ENCODE measurements at places on chromosomes 6 and 20.
A peak's percentile ranks its signal among the peaks of the same experiment; 100 is the strongest.

- DNase-seq = no peak
These were observed 8.2 kb downstream of the DIDO1 start for GRCh38 chr20:62918147-62918546.

- peak; percentile 54 for DNase-seq
These were observed 10.6 kb downstream of the NRN1 start for GRCh38 chr6:5995949-5996713.

- no peak for DNase-seq
These were observed 21.5 kb downstream of the COL9A3 start for GRCh38 chr20:62838128-62838891.

- DNase-seq = no peak
These were observed 880.9 kb downstream of the PRIM2 start for GRCh38 chr6:58198301-58198700.

- DNase-seq = no peak
These were observed 78.4 kb upstream of the TBC1D7 start for GRCh38 chr6:13406781-13407180.

DNA sequence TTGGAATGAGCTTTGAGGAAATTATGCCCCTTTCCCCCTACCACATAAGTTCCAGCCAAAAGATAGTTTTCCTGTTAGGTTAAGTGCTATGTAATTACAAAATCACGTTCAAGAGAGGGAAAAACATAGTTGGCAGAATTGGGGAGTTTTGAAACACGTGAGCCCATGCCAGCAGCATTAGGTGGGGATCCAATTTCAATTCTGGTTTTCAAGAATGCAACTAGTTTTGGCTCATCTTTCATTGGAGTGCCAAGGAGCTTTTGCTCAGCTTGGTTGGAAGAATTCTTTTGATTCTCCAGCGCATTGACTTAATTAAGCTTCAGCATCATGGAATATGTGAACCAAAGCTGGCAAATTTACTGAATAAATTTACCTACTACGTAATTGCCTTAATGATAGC is 95.9 kb downstream of the SAMD5 start:
- no peak for DNase-seq

GRCh38 chr6:35305117-35305516 is 7.5 kb downstream of the DEF6 start:
- DNase-seq = no peak

- DNase-seq = peak; percentile 35
These were observed 20.0 kb upstream of the NFATC2 start for GRCh38 chr20:51562332-51563173.

GRCh38 chr6:16619777-16620176 is 141.5 kb downstream of the ATXN1 start:
- no peak for DNase-seq

- DNase-seq = no peak
These were observed 27.0 kb upstream of the APMAP start for GRCh38 chr20:25019381-25020155.

DNA sequence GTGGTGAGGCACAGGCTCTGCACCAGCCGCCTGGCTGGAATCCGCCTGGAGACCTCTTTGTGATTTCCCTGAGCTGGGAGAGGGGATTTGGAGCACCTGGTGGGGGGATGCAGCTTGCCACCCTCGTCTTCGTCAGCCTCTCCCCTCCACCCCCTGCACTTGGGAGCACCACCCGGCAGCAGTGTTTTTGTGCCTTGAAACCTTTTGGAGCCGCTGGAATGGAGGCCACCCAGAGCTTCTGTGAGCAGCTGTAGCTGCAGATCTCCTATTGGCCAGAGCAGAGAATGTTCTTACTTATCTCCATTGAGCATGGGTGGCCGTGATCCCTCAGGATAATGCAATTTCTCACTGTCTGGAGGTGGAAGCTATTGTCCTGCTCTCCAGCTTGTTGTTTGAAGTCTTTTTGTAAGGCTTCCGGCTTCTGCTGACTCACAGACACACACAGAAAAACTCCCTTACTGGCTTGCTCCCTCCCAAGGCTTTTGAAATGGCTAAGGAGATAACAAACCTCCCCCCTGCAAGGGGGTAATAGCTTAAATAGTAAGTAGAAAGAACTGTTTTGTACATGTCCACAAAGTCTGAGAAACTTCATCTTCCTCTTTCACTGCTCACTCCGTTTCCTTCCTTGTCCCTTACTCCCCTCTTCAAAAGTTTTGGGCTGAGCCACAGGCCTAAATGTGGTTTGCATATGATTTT is 271.2 kb downstream of the PRL start:
- DNase-seq = no peak

DNA sequence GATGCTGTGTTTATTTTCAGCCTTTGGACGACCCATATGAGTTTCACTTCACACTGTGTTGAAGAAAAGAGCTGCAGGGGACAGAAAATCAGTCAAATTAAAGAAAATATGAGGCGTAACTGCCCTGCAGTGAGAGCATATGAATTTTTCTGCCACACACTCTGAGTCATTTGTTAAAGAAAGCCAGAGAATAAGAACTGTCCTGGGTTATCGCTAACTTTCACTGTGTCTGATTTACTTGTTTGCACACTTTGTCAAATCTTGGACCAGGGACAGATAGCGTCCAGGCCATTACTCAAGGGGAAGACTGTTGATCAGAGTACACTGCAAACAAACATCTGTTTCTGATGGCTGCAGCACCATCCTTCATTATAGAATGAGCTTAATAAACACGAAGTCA is 126.8 kb upstream of the AGPAT4 start:
- DNase-seq = no peak

GRCh38 chr6:110828396-110828795 is 13.1 kb upstream of the CDK19 start:
- DNase-seq = no peak

- DNase-seq = no peak
These were observed 63.7 kb upstream of the NKX2-2 start for GRCh38 chr20:21577551-21577950.

GRCh38 chr6:55568808-55569439 is 10.1 kb downstream of the HMGCLL1 start:
- no peak for DNase-seq

GRCh38 chr6:71248306-71248765 is 40.3 kb upstream of the OGFRL1 start:
- no peak for DNase-seq

GRCh38 chr20:43827940-43828562 is 86.6 kb upstream of the TOX2 start:
- no peak for DNase-seq

GRCh38 chr6:73233048-73233447 is 7.8 kb upstream of the KHDC1L start:
- DNase-seq = no peak

GRCh38 chr6:143961066-143961465 is 47.0 kb downstream of the PLAGL1 start:
- DNase-seq = no peak

- DNase-seq = no peak
These were observed 2.1 kb upstream of the GATA5 start for GRCh38 chr20:62477669-62478455.

GRCh38 chr6:144013486-144013909 is 5.4 kb upstream of the PLAGL1 start:
- DNase-seq = peak; percentile 76

- DNase-seq = peak; percentile 78
These were observed 884 bp upstream of the CUTA start for GRCh38 chr6:33418690-33419291.

DNA sequence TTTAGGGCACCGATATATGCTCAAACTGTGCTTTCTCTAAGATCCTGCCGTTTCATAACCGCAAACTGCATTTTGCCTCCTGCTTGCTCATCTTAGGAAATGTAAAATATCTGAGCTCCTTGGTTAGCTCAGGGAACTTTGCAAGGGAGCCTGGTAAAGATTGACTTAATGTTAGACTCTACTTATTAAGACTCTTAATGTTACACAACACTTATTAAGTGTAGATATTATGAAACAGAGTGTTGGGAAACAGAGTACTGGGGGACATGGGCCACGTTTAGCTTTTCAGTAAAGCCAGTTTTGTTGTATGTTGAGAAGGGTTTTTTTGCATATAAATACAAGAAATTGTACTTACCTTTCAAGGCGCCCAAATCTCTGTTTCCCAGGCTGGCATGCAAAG is 1.9 kb downstream of the LTV1 start:
- DNase-seq = no peak

- no peak for DNase-seq
These were observed 170.7 kb upstream of the SLC24A3 start for GRCh38 chr20:19041787-19042186.

GRCh38 chr6:31070711-31071197 is 41.6 kb downstream of the C6orf15 start:
- no peak for DNase-seq

- DNase-seq = no peak
These were observed 122.2 kb downstream of the MTFR2 start for GRCh38 chr6:136127873-136128272.

DNA sequence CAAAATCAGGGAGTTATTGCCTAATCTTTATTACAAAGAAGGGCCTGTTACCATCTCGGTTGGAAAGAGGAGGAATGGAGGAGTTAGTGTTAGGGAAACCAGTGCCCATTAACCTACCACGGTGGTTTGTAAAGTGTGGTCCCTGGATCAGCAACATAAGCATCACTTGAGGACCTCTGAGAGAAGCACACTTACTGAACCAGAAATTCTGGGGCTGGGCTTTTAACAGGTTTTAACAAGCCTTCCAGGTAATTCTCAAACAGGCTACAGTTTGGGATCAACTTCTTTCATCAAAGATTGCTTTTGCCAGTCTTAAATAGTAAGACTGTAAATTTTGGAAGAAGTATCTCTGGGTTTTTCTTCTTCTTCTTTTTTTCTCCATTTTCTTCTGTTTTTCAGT is 329.5 kb upstream of the JAG1 start:
- DNase-seq = no peak

DNA sequence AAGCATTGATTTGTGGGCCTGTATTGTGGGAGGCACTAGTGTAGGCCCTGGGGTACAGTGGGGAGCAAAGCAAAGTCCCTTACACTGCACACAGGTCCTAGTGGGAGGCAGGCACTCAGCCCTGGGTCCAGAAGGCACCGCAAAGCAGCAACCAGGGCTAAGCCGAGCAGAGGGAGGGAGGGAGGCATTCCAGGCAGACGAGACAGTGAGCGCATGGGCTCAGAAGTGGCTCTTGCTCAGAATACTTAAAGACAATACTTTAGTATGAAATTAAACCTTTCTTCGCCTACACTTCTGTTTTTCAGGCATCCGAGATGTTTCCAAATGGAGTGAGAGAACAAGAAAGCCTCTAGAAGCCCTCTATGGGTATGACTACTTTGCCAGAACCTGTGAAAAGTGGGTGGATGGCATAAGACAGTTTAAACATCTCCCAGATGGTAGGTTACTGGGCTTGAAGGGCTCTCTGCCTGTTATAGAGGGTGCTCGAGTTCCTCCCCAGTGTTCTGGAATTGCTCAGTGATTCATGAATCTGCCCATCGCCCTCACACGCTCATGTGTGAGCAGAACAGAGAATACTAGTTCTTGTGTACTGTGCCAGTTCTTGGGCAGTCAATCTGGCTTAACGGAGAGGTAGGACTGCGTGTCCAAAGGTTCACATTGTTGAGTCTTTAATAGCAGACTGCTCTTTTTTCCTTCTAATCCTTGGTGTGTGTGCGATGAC is 18.7 kb downstream of the BPHL start:
- no peak for DNase-seq

DNA sequence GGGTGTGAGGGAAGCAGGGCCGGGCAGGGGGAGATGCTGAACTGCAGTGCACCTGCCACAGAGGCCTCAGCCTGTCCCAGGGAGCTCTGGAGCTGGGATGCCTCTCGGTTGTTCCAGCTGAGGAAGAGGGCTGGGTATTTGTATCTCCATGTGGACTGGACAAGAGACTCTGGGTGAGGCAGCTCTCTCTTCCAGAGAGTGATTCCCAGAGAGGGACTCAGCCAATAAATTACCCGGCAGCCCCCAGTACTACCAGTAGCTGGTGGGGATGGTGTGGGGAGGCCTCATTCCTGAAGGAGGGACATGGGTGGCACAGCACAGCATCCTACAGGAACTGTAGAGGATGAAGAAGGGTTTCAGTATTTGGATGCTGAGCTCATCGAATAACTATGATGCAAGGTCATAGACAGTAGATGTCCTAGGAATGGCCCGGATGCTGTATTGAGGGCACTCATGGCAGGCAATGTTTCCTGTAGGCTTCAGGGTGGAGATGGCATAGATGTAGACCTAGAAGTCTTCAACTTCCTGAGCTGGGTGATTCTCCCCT is 1.4 kb downstream of the FGD2 start:
- no peak for DNase-seq

DNA sequence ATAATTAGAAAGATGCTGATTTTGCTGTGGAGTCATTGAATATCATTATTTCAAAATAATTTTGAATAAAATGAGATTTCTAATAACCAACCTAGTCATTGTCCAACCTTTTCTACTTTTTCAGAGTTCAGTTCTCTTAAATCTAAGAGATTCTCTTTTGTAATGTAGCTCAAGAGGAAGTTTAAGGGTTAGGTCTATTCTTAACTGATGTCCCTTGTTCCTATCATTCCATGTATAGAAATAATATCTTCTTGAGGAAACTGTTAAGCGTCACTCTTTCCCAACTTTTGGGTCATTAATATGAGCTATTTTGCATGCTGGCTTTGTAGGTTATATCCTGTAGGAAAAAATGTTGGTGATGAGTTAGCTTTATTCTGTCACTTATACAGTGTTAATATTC is 27.0 kb downstream of the RNF144B start:
- DNase-seq = no peak

- no peak for DNase-seq
These were observed 221.7 kb downstream of the UNC5CL start for GRCh38 chr6:40817369-40817768.

DNA sequence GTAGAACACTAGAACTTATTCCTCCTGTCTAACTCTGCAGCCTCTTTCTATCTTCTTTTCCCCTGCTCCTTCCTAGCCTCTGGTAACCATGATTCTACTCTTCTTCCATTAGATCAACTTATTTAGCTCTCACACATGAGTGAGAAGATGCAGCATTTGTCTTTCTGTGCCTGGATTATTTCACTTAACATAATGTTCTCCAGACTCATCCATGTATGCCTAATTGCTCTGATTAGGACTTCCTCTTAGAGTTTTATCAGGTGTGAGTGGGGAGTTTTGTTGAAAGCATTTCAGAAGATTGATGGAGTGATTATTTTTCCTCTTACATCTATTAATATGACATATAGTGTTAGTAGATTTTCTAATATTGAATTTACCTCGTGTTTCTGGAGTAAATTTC is 140.4 kb downstream of the CDKAL1 start:
- DNase-seq = no peak

- DNase-seq = no peak
These were observed 45.7 kb downstream of the SOBP start for GRCh38 chr6:107535626-107536025.

GRCh38 chr20:51985013-51985415 is 182.7 kb upstream of the SALL4 start:
- DNase-seq = no peak

- no peak for DNase-seq
These were observed 1118.8 kb upstream of the MAP3K7 start for GRCh38 chr6:91705646-91706045.

- DNase-seq = no peak
These were observed 33.2 kb downstream of the SLC22A23 start for GRCh38 chr6:3423439-3424184.

- no peak for DNase-seq
These were observed 60.9 kb downstream of the FYN start for GRCh38 chr6:111812060-111813038.

- no peak for DNase-seq
These were observed 363.5 kb downstream of the SYNE1 start for GRCh38 chr6:152273638-152274037.

Data from activated CD4-positive, alpha-beta T cell treated with anti-CD3 and anti-CD28 coated beads, Interleukin-2, amount 50 U/mL, for 48 hours (primary cell).